Suprapubic skin (tissue), 4 donors: ENCODE measurements at places on chromosomes 16 and 17.

- no peak for DNase-seq
These were observed 1.5 kb upstream of the PCYT2 start for GRCh38 chr17:81912441-81913309.

DNA sequence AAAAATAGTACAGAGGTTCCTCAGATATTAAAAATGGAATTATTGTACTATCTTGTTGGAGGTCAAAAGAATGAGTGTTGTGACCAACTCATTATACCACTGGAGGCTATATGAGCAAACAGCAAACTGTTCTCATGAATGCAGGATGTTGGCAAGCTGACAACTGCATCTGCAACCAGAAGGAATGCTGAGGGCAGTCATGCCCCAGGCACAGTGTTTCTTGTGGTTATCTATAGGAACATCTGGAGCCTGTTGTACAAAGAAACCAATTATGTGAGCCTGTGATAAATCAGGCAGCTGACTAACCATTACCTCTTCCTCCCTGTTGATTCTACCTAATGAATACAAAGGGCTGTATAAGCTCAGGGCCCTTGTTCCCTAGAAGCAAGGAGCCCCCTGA is 2057.1 kb downstream of the TP53TG3F start:
- DNase-seq, result no peak

GRCh38 chr17:16927641-16928321 is 44.1 kb downstream of the TNFRSF13B start:
- no peak for DNase-seq

- DNase-seq, result peak; percentile 47
These were observed 151.4 kb downstream of the TMEM132E start for GRCh38 chr17:34730816-34731215.

DNA sequence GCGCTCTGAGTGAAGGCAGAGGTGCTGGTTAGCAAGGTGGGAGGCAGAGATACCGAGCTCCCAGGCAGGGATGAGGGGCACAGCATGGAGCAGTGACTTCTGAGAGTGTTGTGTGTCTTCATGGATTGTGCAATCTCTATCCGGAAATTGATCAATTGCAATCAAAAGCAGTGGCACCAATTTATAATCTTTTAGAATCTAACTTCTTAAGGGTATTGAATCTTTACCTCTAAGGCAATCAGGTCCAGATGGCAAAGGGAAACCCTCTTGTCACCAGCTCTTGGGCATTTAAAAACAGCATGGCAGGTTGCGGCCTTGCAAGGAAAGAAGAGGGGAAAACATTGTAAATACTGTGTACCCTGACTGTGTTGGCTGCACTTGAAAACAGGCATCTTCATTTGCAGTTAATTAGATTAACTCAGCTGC is 58.0 kb upstream of the MRTFB start:
- no peak for DNase-seq

GRCh38 chr16:28950648-28951409 is at the start of gene NFATC2IP:
TSS of gene NFATC2IP (plus strand) at chr16:28950937. CDS start at chr16:28951012, 75 bp downstream.
- DNase-seq, result peak; percentile 100

DNA sequence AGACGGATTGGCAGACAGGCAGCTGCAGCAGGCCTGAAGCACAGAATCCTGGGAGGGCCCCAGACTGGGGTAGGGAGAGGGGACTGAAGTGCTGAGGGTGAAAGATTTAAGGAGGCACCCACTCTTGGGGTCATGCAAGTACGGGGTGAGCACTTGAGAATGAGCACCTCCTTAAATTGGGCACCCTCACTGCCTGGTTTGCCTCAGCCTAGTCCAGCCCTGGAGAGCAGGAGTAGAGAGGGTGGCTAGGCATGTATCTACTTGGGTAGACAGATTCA is 154.1 kb upstream of the CDC42EP4 start:
- DNase-seq, result no peak

DNA sequence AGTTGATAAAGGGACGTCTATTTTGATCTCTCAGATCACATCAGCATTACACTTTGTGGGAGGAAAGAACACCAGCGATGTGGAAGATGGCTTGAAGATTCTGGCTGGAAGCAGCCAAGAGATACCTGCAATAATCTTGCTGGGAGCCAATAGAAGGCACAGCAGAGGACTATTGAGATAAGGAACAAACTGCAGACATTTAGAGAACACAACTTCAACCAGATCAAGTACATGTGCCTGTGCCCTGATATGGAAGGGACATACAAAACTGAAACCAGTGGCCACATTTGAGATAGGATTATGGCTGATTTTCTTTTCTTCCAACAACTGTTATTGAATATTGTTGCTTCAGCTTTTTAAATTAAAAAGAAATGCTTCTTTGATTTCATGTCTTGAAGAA is 18.6 kb upstream of the PSMD7 start:
- no peak for DNase-seq

GRCh38 chr16:25189305-25189704 is 27.4 kb upstream of the AQP8 start:
- no peak for DNase-seq

DNA sequence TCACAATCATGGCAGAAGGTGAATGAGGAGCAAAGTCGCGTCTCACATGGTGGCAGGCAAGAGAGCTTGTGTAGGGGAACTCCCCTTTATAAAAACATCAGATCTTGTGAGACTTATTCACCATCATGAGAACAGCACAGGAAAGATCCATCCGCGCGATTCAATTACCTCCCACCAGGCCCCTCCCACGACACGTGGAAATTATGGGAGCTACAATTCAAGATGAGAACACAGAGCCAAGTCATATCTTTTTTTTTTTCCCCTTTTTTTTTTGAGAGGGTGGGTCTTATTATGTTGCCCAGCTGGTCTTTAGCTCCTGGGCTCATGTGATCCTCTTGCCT is 60.0 kb downstream of the RPTOR start:
- DNase-seq, result no peak

DNA sequence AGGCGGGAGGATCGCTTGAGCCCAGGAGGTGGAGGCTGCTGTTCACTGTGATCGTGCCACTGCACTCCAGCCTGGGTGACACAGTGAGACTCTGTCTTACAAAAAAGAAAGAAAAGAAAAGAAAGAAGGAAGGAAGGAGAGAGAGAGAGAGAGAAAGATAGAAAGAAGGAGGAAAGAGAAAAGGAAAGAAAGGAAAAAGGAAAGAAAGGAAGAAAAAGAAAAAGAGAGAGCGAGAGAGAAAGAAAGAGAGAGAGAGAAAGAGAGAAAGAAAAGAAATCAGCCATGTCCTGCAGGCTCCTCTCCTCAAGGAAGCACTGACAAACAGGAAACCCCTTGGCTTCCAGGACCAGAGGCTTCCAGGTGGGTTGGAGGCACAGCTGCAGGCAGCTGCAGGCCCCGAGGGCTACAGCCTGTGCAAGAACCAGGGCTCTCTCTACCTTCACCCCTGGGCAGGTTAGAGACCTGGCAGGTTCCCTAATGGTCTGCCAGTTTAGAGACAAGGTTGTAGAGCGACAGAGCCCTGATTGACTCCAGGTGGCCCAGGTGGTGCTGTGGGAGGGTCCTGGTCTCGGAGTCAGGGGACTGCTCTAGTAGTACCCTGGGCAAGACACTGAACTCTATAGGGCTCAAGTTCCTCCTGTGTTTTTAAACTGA is 53.8 kb downstream of the PECAM1 start:
- no peak for DNase-seq

GRCh38 chr16:21279501-21279900 is 1.4 kb upstream of the CRYM start:
- DNase-seq, result no peak

DNA sequence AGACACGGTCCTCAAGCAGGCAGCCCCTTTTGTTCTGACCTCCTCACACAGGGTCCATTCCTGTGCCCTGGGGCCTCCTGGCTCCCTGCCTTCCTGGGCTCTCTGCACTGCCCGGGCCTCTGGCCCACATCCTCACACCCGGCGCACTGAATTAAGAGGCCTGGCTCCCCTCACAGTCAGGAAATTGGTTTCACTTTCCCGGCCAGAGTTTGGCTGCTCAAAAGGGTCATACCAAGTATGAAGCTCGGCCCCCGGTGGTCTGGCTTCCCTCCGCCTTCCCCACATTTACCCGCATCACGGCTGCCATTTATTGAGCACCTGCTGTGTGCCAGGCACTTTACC is 220.0 kb downstream of the NTN1 start:
- peak; percentile 77 for DNase-seq

DNA sequence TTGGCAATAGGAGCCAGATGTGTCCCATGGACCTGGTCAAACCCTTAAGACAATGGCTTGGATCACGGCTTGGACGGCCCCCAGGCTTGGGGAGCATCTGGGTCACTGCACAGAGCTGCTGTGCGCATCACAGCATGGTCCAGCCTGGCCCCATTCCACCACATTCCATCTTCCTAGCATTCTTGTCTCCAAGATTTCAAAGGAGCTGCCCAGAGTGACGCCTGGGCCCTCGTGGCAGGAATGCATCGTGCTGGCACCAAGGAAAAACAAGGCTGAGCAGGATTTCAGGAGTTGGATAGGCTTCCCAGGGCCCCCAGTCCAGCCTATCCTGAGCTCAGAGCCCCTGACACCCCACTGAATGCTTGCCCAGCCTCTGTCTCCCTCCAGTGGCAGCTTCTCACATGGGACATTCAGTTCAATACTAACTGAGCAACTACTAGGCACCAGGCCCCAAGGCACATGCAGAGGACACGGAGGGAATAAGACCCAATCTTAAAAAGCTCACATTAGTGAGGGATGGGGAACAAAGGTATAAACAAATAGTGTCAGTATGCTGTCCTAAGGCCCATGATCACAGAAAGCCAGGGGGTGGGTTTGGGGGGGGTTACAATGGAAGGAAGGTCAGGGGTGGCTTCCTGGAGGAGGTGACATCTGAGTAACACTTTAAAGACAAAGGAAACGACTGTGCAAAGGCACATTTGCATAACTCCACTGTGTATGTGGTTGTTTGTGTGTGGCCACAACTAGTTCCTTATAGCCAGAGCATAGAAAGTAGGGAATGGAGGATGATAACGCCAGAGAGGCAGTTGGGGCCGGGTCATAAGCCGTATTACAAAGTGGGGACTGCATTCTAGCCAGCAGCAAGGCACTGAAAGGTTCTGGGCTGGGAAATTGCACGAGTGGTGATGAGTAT is 34.1 kb downstream of the TK2 start:
- DNase-seq, result no peak

DNA sequence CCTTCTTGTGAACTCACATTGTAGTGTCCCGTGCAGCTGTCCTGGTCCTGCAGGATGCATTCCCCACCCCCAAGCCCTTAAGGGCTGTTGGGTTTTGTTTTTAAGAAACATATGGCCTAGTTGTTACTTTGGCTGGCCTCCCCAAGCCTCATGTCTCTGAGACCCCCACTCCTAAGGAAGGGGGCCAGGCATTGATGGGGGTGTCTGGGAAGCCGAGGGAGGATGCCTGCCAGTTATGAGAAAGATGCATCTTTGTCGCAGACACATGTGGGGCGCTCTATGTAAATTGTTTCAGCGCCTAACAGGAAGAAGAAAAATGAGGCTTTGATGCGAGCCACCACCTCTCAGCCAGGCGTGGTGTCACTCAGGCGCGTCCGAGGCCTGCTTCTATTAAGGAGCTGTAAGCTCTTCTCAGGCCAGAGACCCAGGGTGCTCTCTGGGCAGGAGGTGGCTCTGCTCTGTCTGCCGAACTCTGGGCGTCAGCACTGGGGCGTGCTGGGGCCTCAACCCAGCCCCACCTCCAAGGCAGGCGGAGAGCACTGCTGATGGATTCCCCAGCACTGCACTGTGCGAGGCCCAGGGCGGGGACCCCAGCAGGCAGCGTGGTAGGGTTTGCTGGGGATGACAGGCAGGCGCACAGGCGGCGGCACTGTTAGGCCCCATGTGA is 70.6 kb downstream of the SREBF1 start:
- DNase-seq, result no peak

- no peak for DNase-seq
These were observed 37.7 kb downstream of the SCNN1B start for GRCh38 chr16:23339787-23340186.

- no peak for DNase-seq
These were observed 49.5 kb downstream of the COX4I1 start for GRCh38 chr16:85848986-85849385.

DNA sequence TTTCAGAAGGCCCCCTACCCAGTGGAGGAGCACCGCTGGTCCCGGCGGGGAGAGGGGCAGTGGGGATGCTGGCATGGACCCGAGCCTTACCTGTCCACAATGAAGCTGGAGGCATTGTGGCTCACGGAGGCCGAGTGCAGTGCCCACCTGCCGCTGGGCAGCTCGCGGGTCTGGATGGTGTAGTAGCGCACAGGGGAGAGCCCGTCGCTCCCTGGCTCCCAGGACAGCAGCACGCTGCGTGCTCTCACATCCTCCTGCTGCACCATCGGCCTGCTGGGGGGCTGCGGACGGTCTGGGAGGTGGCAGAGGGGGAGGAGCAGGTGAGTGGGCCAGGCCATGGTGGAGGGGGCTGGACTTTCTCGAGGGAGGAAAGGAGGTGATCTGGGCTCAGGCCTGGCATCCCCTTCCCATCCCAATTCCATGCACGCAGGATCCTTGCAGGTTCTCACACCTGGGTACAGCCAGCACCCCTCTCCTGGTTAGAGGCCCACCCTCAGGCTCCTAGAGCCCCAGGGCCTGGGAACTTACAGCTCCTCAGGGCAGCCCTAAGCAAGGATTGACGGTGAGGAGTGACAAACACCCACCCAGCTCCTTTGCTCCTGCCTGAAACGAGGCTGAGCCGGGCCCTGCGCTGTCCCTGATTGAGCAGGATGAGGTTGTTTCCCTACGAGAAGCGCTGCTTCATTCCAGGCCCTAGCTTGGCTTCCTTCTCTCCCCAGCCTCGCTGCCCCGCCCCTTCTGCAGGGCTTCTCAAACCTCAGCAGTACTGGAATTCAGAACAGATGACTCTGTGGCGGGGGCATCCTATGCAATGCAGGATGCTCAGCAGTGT is 76.2 kb upstream of the CDC42EP4 start:
- DNase-seq, result no peak

GRCh38 chr16:69561901-69562300 is 3.9 kb upstream of the NFAT5 start:
- DNase-seq, result no peak

GRCh38 chr17:35313875-35314409 is 59.5 kb downstream of the SLFN11 start:
- DNase-seq, result no peak

GRCh38 chr16:56488035-56488434 is 31.8 kb downstream of the BBS2 start:
- no peak for DNase-seq

DNA sequence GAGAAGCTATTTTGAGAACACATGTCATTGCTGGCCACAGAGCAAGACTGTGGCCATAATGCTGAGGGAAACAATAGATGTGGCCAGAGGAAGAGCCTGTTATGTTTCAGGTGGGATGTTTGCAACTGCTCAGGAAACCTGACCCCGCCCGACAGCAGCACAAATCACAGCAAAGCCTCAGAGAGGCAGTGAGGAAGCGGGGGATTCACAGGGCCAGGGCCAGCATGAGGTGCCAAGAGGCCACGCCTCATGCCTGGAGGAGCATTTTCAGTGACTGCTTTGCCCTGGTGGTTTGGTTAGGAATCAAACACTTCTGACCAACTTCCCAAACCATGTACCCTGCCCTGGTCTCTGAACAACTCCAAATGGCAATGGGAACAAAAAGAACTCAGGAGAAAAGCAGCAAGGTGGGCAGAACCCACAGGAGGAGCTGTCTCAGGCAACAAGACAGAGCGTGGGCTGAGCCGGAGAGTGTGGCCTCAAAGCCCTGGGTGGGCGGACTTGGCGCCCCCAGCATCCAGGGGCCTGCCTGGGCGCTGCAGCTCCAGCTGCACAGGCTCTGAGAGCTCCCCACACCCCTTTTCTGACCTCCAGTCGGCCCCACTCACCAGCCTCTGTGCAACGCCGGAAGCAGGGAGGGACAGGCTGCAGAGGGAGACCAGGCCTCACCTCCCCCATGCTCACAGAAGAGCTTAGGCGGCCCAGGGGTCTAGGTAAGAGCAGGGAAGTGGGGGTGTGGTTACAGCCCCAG is 20.6 kb downstream of the HIC1 start:
- DNase-seq, result no peak

- DNase-seq, result no peak
These were observed 10.1 kb downstream of the AFMID start for GRCh38 chr17:78197147-78197832.

GRCh38 chr16:50185005-50185505 is 31.9 kb downstream of the TENT4B start:
- no peak for DNase-seq
